ENCODE measurements at places on chromosomes 2 and 18.

- DNase-seq, result no peak
Observed at GRCh38 chr18:39113790-39114189, 1548.2 kb upstream of the CELF4 start.

- peak; percentile 63 for DNase-seq
Observed at GRCh38 chr2:236782938-236783337, 213.3 kb downstream of the ACKR3 start.

GRCh38 chr2:72211350-72211749 is 63.7 kb upstream of the CYP26B1 start:
- peak; percentile 66 for DNase-seq

- no peak for DNase-seq
Observed at GRCh38 chr2:222872551-222872950, 11.7 kb downstream of the ACSL3 start.

DNA sequence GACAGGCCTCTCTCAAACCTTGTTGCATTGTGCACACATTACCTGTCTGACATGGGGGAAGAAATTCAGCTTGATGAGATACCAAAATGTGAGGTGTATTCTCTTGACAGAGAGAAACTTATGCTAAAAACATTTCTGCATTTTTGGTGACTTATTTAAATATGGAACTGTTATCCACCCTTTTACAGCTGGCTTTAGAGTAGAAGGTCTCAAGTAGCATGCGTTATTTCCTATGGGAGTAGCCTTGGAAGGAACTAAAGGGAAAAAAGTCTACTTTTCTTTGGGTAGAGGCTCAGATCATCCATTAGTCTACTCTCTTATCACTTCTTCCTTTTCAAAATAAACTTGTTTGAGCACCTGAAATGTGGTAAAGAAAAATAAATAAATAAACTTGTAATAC is 56.5 kb upstream of the TWSG1 start:
- no peak for DNase-seq
